ENCODE measurements at places on chromosomes 12 and 14.

- no peak for DNase-seq
These were observed 10.6 kb downstream of the GPR33 start for GRCh38 chr14:31477248-31477647.

DNA sequence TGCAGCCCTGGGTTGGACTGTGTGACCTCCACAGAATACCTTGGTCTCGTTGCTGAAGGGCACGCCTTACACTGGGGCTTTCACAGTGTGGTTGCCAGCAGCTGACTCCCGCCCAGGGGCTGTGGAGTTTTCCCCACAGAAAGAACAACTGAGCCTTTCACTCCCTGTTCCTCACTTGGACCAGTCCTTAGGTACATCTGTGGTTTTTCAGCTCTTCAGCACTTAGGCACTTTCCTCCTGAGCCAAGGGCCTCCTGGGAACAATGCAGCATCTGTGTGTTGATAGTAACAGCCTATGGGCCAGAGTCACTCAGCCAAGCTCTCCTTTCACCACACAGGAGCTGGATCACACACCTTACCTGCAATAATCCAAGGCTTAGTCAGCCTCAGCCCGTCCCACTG lies 25.0 kb downstream of the ERP27 start:
- DNase-seq = no peak

DNA sequence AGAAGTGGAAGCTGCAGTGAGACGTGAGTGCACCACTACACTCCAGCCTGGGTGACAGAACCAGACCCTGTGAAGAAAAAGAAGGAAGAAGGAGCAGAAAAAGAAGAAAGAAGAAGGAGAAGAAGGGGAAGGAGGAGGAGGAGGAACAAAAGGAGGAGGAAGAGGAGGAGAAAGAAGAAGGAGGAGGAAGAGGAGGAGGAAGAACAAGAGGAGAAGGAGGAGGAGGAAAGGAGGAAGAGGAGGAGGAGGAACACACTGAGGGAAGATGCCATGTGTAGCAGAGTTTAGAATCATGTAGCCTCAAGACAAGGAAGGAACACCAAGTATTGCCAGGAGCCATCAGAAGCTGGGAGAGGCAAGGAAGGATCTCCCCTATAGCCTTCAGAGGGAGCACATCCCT lies 241.5 kb downstream of the KSR2 start:
- no peak for DNase-seq

- DNase-seq = no peak
These were observed 17.9 kb downstream of the ZDHHC22 start for GRCh38 chr14:77123381-77124325.

GRCh38 chr12:121613462-121613861 lies 12.9 kb upstream of the ORAI1 start:
- no peak for DNase-seq

DNA sequence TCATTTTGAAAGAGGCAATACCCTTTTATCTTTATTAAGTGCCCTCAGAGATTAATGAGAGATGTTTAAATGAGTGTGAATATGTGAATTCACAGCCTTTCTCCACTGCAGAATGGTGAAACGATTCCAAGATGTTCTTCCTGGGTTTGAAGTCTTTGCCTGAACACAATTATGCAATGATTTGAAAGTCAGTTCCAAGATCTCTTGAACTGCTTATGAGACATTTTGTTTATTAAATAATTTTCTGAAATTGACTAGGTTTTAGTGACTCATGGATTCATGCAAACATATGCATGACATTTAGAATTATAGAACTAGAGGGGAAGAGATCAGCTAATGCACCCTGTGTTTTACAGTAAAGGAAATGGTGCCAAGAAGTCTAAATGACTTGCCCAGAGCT lies 118.1 kb upstream of the SLC38A2 start:
- DNase-seq = no peak

DNA sequence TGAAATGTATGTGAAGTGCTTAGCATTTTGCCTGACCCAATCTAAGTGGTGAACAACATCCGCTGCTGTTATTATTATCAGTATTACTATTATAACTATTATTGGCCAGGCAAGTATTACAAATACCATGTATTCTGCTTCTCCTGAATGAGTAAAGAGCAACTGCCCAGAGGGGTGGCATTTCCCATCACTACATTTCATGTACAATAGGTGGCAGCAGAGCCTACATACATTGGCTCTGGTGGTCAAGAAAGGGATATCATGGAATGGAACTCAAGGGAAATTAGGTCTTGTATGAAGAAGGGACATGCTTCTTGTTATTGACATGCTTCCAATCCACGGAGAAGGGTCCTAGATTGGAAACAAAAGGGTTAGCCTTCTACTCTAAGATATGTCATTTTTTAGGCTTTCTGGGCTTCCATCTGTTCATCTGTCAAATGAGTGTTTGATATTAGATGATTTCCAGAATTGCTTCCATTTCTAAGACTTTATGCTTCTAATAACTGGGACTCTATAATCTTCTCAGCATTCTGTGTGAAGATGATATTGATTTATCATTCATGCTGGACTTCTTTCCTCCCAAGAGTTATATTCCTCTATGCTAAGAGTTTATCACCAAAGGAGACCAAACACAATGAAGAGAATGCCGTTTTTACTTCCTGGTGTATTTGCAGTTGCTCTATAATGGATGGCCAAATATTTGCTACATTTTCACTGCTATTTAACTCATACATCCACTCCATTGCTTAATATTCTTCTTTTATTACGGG lies 239.1 kb downstream of the SSPN start:
- DNase-seq = no peak

DNA sequence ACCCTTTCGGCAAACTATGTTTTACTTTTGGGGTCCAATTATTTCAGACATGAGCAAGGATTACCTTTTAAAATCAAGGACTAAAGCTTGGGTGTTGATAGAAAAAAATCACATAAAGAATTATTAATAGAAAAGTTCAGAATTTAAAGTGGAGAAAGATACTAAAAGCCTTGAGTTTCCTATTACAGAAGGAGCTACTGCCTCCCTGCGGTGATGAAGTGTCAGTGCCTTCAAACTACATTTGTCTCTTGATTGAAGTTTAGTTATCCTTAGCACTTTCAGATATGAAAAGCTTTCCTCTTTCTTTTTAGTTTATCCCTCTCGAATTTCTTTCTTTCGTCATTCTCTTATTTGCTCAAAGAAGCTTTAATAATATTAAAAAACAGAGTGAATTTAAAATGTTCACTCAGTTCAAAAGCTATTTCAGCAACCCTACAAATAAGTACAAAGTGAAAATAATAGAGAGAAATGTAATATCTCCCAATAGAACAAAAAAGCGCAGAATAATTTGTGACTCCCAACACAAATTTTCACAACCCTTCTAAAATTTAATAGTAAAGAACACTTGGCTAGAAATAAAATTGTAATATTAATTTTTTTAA lies 87.6 kb downstream of the SEC23A start:
- DNase-seq = no peak

DNA sequence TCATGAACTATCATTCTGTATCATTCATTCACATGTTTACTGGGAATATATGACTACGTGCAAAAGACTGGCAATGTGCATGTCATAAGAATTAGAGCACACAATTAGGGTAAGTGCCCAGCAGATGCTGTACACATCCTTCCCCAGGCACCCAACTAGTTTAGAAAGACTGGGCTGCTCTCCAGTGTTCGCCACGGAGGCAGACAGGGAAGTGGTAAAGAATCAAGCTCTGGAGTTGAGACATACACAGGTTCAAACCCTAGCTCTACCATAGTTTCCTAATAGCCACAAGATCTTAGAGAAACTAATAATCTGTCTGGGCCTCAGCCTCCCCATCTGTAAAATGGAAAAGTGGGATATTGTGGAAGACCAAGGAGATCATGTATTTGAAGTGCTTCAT lies 6.8 kb downstream of the TMCC3 start:
- DNase-seq = no peak

- no peak for DNase-seq
These were observed 616.6 kb downstream of the CCER1 start for GRCh38 chr12:90338365-90338764.

- no peak for DNase-seq
These were observed 121.8 kb downstream of the BBS10 start for GRCh38 chr12:76226397-76226796.

DNA sequence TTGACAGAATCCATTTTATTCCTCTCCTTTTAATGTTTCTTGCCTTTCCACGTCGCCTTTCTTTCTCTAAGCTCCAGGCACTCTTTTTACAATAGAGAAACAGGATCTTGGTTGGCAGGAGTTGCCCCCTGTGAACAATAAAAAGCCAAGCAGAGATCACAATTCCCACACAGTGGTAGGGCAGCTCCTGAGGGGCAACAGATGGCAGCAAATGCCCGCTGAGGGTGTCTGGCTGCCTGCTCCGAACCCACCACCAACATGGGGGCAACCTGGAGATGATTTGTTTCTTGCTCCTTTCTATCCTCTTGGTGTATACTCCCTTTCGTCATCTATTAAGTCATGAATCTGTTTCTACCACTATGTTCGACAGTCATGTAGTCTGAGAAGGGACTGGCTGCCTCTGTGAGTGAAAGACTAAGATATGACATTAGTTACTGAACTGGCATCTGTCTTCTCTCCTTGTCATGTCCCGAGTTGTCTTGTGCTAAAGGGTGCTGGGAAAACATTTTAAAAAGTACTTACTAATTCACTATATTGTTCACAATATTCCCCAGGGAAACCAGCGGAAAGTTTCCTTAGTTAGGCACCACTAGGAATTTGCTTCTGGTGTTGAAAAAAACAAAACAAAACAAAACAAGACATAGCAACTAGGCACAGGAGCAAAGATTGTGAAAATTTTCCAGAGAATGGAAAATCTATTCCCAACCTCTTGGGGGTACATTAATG lies 170.1 kb downstream of the STXBP6 start:
- no peak for DNase-seq

- no peak for DNase-seq
These were observed 61.0 kb downstream of the PPM1A start for GRCh38 chr14:60309867-60310552.

GRCh38 chr14:68840454-68840853 lies 47.6 kb upstream of the ZFP36L1 start:
- DNase-seq = no peak
